ENCODE measurements at places on chromosomes 4 and X.

GRCh38 chr4:127479031-127479622 is 153.6 kb upstream of the INTU start:
- no peak for DNase-seq

DNA sequence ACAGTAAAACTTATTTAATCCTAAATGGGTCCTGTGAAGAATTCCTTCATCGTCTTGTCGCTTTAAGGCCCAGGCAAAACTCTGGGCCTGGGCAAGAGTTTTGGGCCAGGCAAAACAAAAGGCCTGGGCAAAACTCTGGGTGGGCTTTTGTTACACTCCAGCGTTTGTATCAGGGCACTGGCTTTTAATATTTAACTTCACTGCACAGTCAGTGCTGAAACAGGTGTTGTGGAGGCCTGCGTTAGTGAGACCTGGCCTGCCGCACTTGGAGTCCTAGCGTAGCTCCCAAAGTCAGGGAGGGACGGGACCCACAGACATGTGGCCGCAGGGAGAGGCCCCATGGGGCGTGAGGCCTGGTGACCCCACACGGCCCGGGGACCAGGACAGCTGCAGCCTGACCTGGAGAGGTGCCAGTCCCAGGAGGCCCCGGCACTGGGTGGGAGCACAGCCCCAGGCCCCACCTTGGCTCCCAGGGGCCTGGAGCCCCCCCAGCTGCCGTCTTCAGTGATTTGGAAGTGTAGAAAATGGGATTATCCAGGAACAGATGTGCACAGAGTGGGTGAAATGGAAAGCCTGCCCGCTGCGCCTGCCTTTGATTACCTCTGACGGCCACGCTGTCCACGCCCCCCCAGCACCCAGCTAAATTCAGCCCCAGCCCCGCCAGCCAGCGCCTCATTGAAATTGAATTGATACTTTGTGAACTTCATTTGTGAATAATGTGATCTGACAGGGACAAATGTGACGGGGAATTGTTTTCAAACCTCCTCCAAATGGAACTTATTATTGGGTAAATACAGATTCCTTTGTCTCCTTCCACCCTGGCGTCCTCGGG is 132.9 kb upstream of the NKX1-1 start:
- no peak for DNase-seq

DNA sequence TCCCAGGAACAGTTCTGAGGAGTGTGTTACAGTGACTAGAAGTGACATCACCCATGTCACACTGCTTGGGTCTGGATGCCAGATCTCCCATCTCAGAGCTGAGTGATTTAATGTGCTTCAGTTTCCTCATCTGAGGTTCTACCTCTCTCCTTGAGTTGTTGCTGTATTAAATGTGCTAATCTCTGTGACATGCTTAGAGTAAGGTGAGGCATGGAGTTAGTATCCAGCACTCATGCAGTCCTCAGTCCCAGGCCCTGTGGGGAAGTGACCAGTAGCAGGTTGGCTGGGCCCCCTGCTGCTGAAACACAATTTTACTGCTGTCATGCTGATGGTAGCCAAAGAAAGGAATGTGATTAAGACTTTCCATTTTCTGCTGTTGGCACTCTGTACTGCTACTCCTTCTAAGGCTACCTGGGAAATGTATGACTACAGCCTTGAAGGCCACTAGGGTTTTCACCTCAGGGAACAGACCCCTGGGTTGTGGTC is 639.6 kb downstream of the MID1IP1 start:
- no peak for DNase-seq

- no peak for DNase-seq
These were observed 13.3 kb upstream of the CENPU start for GRCh38 chr4:184747034-184747830.

DNA sequence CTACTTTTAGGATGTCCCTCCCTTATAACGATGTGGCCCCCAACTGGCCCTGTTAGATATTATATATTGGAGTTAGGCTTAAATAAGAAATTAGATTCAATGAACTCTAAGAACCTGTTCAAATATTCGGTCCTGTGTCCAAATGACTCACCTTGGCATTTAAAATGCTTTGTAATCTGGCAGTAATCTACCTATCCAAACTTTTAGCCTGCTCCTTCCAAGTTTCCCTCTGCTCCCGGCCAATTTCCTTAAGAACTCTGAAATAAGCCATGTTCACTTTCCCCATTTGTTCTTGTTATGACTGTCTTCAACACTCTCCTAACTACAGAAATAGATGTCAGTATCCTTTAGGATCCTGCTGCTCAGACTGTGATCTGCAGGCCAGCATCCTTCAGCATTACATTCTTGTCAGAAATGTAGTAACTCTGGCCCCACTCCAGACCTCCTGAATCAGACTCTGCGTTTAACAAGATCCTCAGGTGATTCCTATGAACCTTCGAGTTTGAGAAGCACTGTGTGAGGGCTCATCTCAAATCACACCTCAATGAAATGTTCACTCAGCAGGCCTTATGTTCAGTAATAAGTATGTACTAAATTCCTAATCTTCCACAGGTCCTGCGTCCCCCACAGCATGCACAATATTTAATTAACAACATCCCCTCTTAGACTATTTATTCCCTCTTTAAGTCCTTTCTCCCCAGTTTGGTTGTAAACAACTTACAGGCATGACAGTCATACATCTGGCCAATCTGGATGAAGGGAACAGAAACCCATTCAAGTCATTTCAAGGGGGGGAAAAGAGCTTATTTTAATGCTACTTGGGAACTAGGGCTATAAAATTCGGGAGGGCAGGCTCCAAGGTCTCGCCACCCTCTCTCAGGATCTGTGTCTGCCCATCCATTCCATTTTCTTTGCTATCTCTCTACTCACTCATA is 3.0 kb downstream of the ATP8A1 start:
- DNase-seq = no peak

- DNase-seq = no peak
These were observed 83.5 kb downstream of the LNX1 start for GRCh38 chr4:53507671-53508286.

DNA sequence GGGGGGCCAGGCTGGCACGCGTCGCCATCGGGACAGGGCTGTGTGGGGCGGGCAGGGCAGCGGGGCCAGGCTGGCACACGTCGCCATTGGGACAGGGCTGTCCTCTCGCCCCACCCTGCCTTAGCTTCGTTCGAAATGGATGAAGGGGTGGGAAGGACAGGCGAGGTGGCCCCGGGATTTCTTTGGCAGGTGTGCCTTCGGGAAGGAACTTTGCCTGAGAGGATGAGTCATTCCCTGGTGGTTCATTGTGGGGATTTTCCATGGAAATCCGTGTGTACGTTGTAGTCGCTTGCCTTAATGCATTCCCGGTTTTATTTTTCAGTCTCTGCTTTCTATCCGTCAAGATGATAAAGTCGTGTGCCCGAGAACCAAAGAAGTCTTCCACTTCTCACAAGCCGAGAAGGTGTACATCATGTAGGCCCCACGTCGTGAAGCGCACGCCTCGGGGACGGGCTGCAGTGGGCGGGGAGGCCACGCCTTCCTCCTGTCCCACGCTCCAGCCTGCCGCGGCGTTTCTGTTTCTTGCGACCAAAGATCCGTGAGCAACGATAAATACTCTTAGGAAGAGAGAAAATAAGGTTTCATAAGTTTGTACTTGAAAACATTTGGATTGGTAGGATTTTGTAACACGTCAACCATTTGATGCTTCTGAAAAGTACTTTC is 8.1 kb upstream of the UVSSA start:
- DNase-seq = no peak

DNA sequence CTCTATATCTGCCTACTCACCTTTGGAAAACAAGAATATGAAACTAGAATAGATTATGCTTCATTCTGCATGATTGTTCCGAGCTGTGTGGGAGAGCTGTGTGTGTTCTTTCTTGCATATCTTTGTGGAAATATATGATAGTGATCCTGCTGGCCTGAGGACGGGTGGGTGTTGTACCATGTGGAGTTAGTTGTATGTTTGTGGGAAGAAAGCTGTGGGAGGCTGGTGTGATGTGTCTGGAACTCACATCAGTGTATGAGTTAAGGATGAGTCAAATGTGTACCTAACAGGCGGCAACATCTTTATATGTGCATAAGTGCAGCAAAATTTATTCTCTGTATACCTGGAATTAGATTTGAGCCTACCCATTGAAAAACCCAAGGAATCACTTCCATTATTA is 208.1 kb upstream of the ADGRL3 start:
- DNase-seq = no peak

- no peak for DNase-seq
These were observed 440.8 kb upstream of the RASGEF1B start for GRCh38 chr4:81912376-81913030.

Measured in HL-60 (cell line).